Hematopoietic multipotent progenitor cell treated with erythropoietin and hydrocortisone succinate and interleukin-3 and kit ligand, for 8 days (in vitro differentiated cells): ENCODE measurements at places on chromosomes 7 and 10.

DNA sequence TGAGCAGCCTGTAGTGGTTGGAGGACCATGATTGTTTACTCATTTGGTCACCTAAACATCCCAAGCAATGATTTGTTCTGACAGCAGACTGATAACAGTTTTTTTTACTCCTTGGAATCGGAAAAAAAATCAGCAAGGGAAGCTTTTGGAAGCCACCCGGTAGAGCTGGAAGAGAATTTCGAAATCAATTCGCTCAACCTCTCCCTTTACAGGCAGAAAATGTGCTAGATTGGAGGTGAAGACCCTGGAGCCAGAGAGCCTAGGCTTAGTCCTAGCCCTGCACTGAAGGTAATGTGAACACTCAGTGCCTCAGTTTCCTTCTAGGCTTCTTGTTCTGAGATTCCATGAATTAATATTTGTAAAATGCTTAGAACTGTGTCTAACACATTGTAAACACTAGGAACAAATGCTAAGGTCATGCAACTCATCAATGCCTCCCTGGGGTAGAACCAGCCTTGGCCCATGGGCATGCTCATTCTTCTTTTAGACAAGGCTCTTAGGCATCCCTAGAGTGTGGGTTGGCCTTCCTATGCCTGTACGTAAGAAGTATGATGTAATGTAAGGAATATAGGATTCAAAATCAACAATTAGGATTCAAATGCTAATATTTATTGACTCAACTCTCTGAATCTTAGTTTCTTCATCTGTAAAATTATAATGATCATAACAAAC is 52.7 kb downstream of the MET start:
- DNase-seq: no peak

GRCh38 chr10:971150-971542 is 17.1 kb upstream of the GTPBP4 start:
- DNase-seq: no peak

- DNase-seq: no peak
Observed at GRCh38 chr7:101435461-101436220, 73.0 kb downstream of the COL26A1 start.

GRCh38 chr7:43669286-43670081 is 59.8 kb downstream of the COA1 start:
- DNase-seq: no peak

GRCh38 chr7:122847871-122848473 is 38.3 kb downstream of the CADPS2 start:
- DNase-seq: no peak

GRCh38 chr10:92756201-92757065 is 66.7 kb downstream of the HHEX start:
- DNase-seq: peak; percentile 97

DNA sequence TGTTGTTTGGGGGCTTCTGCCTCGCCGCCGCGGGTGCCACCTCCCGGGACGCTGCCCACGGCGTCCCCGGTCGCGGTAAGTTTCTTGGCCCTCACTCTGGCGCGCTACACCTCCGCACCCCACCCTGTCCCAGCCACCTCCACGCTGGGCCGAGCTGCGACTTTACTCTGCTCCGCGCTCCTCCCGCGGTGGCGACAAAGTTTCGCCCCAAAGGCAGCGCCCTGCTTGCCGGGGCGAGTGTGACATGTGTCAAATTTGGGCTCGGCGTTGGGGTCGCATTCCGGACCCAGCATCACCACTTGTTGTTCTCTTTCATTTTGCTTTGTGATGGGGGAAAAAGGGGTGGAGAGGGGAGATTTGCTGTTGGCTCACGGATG is 167.7 kb upstream of the PPP1R3A start:
- no peak for DNase-seq

DNA sequence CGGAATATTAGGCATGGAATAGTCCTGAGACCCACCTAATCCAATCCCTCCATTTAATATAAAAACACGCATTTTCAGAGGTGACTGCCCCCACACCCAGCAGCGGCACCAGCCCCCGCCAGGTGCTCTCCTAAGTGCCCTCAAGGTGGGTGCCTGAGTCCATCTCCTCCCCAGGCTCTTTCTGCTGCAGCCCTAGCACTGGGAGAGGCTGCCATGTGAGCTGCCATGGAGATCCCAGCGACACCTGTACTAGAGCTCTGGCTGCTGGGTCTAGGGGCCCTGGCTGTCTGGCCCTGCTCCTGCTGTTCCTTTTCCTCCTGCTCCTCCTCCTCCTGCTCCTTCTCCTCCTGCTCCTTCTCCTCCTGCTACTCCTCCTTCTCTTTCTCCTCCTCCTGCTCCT is 191.1 kb upstream of the BMPER start:
- DNase-seq: no peak

DNA sequence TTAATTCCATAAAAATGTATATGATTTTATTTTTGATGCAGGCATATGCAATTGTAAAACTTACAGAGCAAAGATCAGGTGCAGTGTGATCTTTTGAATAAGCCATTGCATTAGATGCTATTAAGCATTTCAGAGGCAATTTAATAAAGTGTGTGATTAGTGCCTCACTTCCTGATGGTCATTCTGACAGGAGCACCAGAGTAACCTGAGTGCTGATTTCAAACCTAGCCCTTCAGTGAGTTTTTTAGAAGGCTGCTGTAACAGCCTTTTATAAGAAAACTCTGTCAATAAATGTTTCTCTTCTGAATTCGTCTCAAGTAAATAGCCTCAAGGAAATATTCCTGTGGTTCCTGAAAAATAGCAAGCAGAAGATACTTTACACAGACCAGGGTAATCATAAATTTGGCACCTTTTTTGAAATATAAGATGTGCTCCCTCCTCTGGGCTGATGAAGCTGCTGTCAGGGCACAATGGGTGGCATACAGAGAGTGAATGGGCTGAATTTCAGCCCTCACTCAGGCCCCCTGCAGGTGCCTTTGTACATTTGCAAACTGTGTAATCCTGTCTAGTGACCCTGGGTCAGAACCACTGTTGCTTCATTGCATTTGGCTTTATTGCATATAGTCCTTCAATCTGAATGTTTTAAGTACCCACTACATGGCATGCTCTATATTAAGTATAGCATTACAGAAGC is 193.7 kb upstream of the CSTF2T start:
- DNase-seq: peak; percentile 14

GRCh38 chr10:79025199-79025832 is 43.5 kb upstream of the ZMIZ1 start:
- no peak for DNase-seq

DNA sequence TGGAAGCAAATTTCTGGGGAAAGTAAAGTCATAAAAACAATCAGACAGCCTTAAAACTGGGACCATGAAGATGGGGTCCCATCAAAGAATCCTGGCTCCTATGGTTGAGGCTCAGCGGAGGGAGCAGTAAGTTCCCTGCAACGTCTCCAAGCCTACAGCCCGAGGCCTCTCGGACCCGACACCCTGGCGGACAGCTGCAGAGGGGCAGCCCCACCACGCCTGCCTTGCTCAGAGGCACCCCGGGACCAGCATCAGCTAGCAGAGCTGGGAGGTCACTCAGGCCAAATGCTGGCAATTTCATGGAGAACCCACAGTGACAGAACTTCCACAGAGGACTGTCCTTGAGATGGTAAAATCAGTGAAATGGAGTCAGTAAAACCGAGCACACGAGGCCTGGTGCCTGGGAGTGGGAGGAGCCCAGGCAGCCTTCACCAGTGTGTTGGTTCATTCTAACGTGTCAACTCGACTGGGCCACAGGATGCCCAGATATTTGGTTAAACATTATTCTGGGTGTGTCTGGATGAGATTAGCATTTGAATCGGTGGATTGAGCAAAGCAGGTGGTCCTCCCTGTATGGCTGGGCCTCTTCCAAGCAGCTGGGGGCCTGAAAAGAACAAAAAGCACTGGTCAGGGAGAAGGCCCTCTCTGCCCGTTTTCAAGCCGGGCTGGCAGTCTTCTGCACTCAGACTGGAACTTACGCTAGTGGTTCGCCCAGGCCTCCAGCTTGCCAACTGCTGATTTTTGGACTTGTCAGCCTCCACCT is 96.2 kb upstream of the INSIG1 start:
- DNase-seq: no peak

GRCh38 chr10:126062131-126063032 is 166.0 kb downstream of the FANK1 start:
- DNase-seq: no peak
